ENCODE measurements at places on chromosomes 7 and 10. TPM values are rescaled to one million over a fixed set of nuclear protein-coding genes. Genes with fewer than 3 reads are reported as not detected.

The CLIP2 gene
- 32.6 TPM for total RNA-seq

DNA sequence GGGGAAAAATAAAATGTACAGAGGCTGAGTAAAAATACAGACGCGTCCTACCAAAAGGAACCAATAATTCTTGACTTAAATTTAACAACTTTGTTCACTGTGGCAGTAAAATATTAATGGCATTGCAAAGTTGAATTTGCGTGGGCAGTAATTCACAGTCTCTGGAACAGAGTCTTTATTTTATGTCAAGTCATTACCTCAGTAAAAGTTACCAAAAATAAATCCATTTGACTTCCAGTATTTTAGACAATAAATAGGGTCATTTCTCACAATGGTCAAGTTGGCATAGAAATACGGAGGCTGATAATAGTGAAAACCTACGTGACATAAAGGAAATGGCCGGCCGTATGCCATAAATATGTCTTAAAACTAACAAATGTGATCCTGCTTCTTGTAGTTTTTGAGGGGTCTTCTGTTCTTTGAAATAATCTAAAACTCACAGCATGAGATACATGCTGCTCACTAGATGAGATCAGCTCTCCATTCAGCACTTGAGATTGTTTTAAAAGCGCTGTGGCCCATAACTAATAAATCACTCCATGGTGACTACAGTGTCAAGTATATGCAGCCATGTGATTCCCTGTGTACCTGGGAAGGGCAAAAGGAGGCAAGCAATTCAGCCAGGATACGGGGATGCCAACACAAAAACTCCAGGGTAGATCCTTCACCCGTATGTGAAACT is 75.3 kb downstream of the DOCK4 start:
- DNase-seq: no peak

DNA sequence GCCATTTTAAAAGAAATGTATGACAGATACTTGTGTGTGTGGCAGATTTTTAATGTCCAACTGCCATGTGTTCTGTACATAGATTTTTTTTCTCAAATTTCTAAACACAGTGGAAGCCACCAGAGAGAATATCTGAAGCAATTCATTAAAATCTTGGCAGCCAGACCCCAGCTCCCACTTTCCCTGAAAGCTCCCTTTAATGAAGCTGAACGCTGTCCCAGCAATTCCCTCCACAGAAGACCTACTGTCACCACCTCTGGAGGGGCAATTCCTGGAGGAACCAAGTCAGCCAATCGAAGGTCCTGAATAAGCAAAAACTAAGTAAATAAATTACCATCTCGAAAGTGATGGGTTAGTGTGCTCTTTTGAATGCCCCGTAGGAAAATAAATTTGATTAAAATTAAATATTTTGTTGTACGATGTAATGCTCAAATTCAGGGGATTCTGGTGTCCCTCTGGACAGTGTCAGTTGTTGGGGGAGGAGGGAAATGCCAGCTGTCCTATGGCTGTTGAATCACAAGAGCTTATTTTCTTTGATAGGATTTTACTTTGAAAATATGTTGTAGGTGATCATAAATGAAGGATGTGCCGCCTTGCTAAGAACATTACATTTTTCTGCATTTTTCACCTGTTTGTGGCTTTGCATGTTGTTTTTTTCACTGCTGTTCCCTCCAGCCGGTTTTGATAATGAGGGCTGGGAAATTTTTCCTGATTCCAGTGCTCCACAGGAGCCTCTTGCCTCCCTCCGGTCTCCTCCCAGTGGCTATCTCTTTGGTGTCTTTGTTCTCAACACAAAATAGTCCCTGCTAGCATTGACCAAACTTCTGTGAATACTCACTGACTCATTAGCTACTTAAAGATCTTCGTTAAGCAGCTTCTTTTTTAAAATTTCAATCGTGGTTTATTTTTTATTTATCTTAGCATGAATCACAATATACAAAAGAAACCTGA is 9.2 kb upstream of the GSAP start:
- DNase-seq: no peak

GRCh38 chr7:133735222-133735621 is 391.9 kb upstream of the LRGUK start:
- no peak for DNase-seq

DNA sequence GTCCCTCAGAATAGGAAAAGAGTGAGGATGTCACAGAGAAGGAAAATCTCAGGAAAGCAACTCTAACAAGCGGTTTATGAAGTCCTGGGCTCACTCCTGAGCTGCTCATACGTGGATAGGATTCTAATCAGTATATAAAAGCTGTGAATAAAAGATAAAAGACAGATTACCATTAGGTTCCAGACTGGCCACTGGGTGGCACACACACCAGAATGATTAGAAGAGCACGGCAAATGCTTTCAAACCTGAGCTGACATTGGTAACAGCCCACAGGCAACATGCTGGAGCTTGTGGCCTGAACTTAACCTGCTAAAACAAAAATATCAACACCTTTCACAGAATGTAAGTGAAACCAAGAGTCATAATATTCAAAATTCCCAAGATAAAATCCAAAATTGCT is 370.8 kb downstream of the GRID1 start:
- DNase-seq: no peak

The SLC18A3 gene
- total RNA-seq: not detected

The TAS2R4 gene
- total RNA-seq: 0.35 TPM

- no peak for DNase-seq
These were observed 406.7 kb downstream of the PARD3 start for GRCh38 chr10:34408381-34408780.

DNA sequence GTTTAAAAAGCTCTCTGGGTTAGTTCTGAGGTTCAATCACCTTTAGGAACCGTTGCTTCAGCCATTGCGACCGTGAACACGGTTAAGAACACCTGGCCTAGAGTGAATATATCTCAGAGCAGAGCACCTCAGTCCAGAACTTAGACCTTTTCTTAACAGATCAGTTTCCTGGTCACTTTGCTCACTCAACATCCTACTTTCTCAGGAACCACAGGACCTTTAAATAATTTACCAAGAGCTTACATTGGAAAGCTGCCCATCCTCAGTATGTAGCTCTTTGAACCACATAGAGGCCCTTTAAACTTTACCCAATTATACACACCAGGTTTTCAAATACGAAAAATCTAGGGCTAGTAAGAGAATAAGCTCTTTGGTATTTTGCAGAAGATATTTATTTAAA is 153.2 kb downstream of the NRBF2 start:
- DNase-seq: no peak

All from chondrocyte (in vitro differentiated cells).